ENCODE measurements at places on chromosomes 7 and 10.

DNA sequence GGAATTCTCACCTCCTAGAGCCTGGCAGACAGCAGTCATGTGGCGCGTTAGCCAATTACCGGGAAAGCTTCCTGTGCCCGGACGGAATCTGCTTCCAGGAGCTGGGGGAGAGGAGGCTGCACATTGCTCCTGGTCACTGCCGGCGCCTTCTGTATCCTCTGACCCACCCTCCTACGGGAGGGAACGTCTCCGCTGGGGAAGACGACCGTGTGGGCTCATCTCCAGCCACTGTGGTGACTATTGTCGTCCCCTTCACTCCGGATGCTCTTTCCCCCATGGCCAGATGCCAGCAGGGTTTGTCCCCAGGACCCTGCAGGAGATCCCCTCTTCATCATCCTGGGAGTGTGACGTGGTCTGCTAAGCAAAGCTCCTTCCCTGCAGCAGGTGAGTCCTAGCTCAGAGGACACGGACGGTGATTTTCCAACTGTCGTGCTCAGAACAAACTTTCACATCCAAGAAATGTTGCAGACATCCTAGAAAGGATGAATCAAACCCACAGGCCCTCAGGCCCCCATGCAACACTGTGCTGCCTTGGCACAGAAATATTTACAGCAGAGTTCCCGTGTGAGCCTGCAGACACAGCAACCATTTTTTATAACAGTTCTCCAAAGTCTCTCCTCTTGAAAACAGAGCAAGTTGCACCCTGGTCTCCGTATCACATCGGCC is 29.6 kb upstream of the FAM20C start:
- no peak for DNase-seq

GRCh38 chr7:66143876-66144332 is 29.3 kb downstream of the CRCP start:
- DNase-seq: no peak

GRCh38 chr10:89236226-89236797 is 15.3 kb downstream of the LIPA start:
- no peak for DNase-seq

- no peak for DNase-seq
Measured at GRCh38 chr7:142954680-142955268, 7.4 kb downstream of the KEL start.

Measured in coronary artery (tissue), 2 donors.